ENCODE measurements at places on chromosomes 13 and 19. TPM values are rescaled to one million over a fixed set of nuclear protein-coding genes. Genes with fewer than 3 reads are reported as not detected.

Gene ITGBL1
- 6.4 TPM for total RNA-seq

DNA sequence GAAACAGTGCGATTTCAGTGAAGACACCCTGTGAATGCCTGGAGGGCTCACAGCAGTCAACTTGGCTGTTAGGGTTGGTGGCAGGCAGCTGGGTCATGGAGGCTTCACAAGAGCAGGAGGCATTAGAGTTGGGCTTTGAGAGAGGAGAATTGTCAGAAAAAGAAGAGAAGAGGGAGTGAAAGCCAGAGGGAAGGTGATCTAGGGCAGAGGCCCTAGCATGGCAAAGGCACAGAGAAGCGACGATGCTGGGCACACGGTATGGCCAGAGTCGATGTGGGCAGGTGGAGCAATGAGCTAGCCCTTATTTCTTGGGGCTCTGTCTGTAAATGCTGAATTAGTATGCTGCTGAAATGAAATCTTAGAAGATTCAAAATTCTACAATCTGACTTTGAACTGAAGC, 52.6 kb upstream of the OLFM4 start:
- peak; percentile 65 for DNase-seq

- no peak for DNase-seq
Observed at GRCh38 chr13:95571941-95572340, 19.4 kb downstream of the CLDN10 start.

DNA sequence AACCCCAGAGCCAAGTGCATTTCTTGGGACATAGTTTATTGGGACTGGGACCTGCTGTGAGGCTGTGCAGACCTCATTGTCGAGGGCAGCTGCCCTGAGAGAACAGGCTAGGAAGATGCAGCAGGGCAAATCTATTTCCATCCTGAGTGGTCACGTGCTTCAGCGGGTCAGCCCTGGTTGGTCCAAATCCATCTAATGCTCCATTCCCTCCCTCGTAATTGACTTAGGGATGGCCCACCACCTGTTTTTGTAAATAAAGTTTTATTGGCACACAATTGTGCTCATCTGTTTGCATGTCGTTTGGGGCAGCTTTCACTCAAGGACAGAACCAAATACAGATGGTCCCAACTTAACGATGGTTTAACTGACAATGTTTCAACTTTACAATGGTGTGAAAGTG, 75.5 kb upstream of the ADGRE5 start:
- no peak for DNase-seq

Gene PLA2G4C
- total RNA-seq: 7.1 TPM

DNA sequence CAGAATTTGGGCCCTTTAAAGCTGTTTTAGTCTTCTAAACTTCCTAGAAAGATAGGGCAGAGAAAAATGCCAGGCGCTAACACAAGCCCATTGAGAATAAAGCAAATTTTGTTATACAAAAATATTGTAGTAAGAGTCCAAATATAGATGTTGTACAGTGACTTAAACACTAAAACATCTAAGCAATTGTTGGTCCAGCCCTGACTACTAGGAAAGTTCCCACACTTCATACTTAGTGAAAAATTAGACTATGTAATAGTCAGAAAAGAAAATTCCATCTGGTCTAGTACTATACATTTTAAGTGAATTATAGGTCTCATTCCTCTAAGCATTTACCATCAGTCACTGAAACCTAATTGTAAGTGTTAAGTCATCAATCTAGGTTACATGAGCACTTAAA, 1518.3 kb upstream of the SLC10A2 start:
- no peak for DNase-seq

Gene RGCC
- total RNA-seq: 212 TPM

- no peak for DNase-seq
Observed at GRCh38 chr19:31149441-31149941, 199.7 kb downstream of the TSHZ3 start.

Gene KISS1R
- total RNA-seq: not detected

DNA sequence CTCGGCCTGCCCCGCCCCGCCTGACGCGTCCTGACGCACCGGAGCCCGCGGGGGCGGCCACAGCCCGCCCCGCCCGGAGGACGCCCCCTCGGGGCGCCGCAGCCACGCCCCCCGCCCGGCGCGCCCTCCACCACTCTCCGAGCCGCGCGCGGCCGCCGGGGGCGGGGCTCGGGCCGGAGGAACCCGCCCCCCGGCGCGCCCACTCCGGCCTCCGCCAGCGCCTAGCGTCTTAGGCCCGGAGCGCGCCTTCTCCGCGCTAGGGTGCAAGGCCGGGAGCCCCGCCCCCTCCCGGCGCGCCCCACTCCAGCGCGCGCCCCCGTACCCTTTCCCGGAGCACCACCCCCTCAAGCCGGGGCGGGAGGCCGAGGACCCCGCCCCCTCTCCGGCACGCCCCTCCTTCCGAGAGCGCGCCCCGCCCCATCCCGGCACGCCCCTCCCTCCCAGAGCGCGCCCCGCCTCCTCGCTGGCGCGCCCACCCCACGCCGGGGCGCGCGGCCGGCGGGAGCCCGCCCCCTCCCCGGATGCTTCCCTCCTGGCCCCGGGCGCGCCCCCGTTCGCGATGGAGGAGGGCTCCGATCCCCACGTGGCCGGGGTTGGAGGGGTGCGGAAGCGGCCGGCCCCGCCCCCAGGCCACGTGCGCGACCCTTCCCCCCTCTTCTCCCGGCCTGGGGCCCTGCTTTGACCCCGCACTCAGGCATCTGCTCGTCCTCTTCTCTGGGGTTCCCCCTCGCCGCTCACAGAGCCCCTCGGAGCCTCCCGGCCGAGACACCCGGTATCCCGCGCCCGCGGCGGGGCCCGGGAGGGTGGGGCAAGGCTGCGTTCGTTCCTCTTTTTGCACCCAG, 480 bp upstream of the KLF16 start:
- no peak for DNase-seq

- DNase-seq: no peak
Observed at GRCh38 chr13:79385694-79386093, 20.4 kb downstream of the RBM26 start.

Gene CYP4F11
- total RNA-seq: 5.6 TPM

GRCh38 chr13:63409791-63410351, 1994.2 kb upstream of the PCDH20 start:
- DNase-seq: no peak

DNA sequence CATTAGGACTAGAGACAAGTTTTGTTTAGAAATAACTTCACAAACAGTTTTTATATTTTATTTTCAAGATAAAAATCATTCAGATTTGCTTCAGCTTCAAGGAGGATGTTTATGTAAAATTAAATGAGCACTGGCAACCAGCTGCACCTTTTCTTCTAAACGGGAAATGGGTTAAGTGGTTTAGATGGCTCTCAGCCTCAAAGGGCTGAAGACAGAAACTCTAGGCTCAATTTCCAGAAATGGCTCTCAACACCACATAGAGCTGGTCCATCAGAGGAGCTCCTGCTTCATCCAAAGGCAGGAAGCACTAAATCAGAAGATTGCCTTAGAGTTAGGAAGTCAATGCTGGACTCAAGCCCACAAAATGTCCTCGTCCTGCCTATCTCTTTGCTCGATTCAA, 74.7 kb downstream of the ZNF429 start:
- DNase-seq: no peak

GRCh38 chr19:38015216-38015615, 108.2 kb downstream of the SIPA1L3 start:
- no peak for DNase-seq

DNA sequence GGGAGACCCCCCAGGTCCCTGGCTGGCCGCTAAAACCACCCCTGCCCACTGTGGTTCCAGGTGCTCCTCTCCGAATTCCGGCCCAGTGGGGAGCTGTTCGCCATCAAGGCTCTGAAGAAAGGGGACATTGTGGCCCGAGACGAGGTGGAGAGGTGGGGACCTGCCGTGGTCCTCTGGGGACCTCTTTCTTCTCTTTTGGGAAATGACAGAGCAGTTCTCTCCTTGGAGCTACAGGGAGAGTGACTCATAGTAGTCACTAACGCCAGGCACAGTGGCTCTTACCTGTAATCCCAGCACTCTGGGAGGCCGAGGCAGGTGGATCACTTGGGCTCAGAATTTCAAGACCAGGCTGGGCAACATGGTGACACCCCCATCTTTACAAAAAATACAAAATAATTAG, 7.3 kb downstream of the PTGER1 start:
- no peak for DNase-seq

Gene ATP8A2
- total RNA-seq: 1.5 TPM

GRCh38 chr19:17703824-17704463, 15.3 kb upstream of the MAP1S start:
- DNase-seq: no peak

DNA sequence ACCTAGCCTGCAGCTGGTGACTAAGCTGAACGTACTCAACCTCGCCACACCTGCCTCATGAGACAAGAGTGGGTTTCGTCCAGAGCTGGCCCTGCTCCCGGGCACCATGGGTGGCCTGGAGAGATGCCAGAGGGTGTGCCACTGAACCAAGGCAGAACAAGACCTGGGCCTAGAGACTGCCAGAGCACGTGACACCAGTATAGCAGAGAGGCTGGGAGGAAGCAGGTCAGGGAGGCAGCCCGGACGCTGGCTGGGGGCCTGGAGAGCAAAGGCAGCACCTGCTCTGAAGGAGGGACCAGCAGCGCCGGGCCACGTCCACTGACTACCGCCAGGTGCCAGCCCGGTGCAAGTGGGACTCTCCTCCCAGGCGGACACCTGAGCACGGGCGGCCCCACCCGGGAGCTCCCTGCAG, 7.3 kb upstream of the C13orf46 start:
- no peak for DNase-seq

GRCh38 chr19:33796164-33796875, at the start of gene KCTD15:
KCTD15 (plus strand) TSS chr19:33796870; CDS start chr19:33800455, 3,585 bp downstream.
- DNase-seq: no peak

DNA sequence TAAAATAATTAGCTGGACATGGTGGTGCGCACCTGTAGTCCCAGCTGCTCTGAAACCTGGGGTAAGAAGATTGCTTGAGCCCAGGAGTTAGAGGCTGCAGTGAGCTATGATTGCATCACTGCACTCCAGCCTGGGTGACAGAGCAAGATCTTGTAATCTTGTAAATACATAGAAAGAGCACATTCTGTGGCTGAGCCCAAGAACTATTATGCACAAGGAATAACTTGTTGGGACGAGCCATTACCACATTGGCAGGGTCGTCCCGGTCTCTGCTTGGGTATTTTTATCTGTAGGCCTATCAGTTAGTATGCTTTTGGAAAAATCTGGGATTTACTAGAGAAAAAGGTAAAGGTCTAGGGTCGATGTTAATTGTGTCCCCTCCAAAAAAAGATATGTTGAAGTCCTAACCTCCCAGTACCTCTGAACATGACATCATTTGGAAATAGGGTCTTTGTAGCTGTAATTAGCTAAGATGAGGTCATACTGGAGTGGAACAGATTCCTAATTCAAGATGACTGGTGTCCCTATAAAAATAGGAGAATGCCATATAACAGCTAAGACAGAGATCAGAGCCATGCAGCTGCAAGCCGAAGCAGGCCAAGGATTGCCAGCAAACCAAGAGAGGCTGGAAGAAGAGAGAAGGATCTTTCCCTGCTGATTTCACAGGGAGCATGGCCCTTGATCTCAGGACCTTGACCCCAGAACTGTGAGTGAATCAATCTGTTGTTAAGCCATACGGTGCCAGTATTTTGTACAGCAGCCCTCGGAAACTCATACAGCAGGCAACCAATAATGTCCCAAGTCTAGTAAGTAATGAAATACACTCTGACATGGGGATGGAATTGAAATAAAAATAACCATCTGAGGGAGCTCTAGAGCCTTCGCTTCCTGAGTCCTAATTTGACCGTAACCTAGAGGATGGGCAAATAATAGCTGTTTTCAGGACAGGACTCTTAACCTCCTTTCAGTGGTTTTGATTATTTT, 77.0 kb downstream of the TM9SF2 start:
- no peak for DNase-seq

DNA sequence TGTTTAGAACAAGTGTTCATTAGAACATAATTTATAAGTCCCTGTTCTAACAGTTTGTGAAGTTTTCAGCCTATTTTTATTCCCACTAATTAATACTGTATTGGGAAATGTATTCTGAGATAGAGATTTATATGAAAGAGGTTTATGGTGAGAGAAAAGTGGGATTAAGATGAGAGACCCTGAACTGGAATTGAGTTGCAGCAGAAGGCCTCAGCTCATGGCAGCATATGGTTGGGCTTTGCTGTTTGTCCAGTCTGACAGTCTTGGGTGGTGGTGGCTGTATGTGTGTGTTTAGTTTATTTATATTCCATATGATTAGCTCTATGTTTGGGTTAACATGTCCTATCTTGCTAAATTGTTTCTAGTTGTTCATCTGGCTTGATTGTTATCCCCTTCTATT, 575.1 kb downstream of the SLITRK5 start:
- no peak for DNase-seq

Gene CNN1
- total RNA-seq: 276 TPM

DNA sequence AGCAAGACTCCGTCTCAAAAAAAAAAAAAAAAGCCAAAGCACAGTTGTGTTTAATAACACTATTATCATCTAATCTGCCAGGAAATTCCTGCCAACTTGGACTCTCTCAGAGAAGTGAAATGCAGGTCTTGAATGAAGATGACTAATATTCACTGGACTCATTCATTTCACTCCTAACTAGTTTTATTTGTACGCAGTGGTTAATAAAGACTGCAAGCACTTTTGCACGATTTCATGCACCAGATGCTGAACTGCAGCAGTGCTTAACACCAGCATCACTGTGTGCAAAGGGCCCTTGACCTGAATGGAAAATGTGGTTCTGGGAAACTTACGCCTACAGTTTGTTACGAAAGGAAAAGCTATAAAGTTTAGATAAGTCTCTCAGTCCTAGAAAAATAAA, 63.3 kb downstream of the DHRS12 start:
- no peak for DNase-seq
